GM12892 (cell line): ENCODE measurements at places on chromosomes 16 and 17.

- no peak for DNase-seq
These were observed 42.2 kb downstream of the PAFAH1B1 start for GRCh38 chr17:2635675-2636074.

DNA sequence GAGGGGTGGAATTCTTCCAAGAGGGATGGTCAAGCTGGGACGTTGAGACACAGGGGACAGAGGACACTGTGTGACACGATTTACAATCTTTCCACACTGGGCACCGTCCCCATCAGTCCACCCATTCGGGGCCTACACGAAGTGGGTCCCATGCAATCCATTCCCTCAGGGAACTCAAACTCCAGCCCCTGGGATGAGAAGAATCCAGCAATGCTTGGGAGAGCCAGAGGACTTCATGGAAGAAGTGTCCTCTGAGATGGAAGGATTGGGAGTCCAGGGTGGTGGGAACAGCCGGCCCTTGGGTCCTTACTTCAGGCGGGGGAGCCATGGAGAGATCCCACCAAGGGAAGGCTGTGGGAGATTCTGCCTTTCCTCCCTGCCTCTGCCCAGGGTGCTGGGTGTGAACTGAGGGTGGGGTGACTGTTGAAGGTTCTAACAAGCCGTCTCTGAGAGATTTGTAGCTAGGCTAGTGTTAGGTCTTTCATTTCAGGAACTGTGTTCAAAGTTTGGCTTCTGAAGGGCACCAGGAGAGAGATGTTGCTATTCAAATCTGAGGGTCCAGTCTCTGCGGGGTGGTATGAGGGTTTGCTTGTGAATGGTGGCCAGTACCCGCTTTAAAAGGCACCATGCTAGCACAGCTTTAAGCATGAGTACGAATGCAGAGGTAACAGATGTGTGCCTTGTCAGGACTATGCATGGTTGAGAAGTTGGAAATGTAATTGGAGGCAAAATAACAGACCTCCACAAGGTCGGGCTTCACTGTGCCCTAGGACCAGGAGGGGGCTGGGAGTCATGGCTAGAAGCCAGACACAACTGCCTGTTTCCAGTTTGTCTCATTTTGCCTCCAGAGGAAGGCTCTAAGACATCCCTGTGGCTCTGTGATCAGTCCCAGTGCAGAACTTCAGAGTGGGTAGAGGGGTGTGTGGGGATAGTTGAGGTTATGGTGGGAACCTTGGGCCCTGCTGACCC, 1.9 kb downstream of the ATP1B2 start:
- DNase-seq: no peak

DNA sequence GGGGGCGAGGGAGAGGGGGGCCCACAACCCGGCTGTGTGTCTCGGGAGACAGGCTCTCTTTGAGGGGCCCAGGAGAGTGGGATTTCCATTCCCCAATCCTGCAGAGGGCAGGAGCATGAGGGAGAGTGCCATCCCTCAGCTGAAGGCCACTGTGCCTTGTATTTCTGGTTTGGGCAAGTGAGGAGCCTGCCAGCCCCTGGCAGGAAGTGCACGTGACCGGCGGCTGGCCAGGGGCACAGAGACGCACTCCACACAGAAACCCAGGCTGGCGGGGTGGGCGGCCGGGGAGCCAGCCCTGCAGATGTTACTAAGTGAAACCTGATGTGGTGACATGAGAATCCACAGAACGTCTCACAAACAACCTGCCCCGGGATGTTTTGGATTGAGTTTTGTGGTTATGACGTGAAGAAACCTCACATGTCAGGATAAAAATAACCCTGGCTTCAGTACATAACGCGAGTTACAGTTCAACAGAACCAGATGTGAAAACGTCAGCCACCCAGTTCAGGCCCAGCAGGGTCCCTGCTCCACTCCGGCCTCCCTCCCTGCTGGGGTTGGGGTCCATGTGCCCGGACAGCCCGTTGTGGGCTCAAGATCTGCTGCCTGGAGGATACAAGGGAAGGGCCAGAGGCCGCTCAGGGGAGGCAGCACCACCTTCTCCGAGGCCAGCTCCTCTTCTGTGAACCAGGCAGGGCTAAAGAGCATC, 51.7 kb upstream of the MTSS2 start:
- peak; percentile 82 for DNase-seq

DNA sequence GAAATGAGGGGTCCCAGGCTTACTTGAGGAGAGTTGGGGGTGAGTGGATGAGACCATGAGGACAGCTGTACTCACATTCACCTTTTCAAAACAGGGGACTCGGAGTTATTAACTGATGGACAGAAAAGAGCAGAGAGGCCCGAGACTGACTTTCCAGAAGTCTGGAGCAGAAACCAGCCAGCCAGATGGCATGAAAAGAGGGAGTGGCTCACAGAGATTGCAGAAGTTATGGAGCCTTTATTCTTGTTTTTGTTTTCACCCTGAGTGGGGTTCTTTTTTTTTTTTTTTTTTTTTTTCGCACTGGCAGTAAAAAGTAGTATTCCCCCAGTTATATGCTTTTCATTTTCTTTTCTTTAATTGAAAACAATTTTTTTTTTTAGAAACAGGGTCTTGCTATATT, 18.9 kb downstream of the TVP23A start:
- no peak for DNase-seq

DNA sequence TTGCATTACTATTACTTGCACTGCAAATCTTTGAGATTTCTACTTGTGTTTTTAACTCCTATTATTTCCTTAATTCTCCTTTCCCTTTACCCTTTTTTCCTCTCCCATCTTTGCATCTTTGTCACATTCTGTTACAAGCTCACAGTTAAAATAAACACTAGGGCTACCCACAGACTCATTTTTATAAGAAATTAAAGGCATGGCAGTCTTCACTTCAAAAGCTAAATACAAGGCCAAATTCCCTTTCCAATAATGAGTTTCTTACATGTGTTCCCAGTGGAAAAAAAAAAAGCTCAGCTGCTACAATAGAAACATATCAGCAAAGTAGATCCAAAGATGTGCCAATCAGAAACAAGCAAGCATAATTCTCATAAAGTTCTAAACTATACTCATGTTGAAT, 3.7 kb upstream of the BRIP1 start:
- no peak for DNase-seq

DNA sequence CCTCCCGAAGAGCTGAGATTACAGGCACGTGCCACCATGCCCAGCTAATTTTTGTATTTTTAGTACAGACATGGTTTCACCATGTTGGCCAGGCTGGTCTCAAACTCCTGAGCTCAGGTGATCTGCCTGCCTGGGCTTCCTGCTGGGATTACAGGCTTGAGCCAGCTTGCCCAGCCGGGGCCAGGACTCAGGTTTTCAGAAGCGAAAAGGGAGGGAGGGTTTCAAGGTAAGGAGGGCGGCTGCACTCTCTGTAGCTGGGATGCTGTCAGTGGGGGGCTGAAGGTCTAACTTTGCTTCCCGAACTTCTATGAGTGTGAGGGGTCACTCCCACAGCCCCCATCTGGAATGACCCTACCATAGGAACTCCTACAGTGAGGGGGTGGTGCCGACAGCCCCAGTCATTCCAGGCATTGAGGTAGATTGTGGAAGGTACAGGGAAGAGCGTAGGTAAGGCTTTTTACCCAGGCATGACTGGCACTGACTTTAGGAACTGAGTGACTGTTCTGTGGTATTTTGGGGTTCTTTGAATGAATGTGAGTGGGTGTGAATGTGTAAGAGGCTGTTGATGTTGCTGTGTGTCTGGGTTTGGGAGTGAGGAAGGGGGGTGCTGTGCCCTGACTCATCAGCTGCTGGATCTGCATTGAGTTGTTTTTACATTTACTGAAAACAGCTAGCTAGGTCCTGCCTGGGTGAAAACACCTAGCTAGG, 3.8 kb upstream of the C1QL1 start:
- no peak for DNase-seq

DNA sequence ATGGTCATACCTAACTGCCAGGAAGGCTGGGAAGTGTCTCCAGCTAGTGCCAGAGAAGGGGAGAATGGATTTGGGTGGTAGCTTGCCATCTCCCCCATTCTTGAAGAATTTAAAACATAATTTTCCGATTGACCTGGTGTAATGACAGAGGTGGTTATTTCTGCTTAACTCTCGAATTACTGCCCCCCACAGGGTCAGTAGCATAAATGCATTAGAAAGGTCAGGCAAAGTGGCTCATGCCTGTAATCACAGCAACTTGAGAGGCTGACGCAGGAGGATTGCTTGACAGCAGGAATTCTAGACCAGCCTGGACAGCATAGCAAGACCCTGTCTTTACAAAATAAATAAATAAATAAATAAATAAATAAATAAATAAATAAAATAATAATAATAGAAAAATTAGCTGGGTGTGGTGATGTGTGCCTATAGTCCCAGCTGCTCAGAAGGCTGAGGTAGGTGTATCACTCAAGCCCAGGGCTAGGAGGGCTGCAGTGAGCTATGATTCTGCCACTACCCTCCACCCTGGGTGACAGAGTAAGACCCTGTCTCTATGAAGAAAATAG, 27.5 kb downstream of the TMC7 start:
- DNase-seq: no peak

- DNase-seq: no peak
These were observed 47.6 kb upstream of the IRX3 start for GRCh38 chr16:54334208-54334607.

DNA sequence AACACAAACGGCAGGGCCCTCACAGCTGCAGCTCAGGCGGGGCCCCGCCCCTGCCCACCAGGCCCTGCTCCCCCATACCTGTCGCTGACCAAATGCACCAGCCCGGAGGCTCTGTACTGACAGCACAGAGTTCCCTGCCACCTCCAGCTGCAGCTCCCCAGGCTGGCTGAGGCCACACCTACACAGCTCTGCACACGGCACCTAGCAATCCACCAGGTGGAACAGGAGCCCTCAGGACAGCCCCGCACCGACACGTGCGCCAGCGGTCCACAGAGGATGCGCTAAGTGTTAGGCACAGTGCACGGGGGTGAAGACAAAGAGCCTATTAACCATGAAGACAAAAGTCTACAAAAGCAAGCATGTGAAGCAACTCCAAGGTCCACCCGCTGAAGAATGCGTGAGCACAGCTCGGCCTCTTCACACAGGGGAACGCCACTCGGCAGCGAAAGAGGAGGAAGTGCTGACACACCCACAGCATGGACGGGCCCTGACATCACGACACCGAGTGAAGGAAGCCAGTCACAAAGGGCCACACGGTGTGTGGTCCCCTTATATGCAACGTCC, 5.4 kb downstream of the ZCCHC14 start:
- no peak for DNase-seq

- no peak for DNase-seq
These were observed 12.4 kb upstream of the P2RX5 start for GRCh38 chr17:3708366-3708765.
